Stimulated activated CD4-positive, alpha-beta T cell treated with anti-CD3 and anti-CD28 coated beads, Interleukin-1b, Interleukin-23, amount 100 ng/mL, for 1 hour (primary cell): ENCODE measurements at places on chromosomes 1 and 21.
A peak's percentile ranks its signal among the peaks of the same experiment; 100 is the strongest.

- no peak for DNase-seq
Observed at GRCh38 chr1:208895820-208896219, 651.6 kb upstream of the PLXNA2 start.

DNA sequence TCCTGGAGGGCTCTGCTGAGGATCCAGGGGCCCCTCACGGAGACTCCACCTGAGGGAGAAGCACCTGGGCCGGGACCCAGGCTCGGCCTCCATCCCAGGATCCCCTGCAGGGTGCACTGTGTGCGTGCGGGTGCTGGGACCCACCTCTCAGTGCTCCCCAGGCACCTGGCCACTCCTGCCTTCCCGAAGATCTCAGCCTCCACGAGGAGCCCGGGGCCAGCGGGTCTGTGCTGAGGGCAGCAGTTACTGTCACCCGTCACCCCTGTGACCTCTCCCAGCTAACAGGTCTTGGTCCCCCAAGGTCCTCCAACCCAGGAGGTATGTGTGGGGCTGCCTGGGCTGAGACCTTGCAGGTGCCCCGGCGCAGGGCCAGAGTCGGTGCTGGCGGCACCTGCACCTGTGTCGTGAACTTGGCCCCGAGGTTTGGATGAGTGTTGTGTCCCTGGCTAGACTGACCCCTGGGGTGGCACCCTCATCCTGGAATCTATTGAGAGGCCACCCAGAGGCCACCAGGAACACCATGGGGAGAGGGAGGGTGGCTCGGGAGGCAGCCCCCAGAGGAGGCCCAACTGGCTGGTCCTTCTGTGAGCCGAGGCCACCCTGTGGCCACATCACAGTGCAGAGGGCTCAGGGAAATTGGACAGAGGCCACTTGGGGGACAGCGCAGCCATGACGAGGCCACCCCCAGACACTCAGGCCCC is 17.7 kb downstream of the MORN1 start:
- no peak for DNase-seq

DNA sequence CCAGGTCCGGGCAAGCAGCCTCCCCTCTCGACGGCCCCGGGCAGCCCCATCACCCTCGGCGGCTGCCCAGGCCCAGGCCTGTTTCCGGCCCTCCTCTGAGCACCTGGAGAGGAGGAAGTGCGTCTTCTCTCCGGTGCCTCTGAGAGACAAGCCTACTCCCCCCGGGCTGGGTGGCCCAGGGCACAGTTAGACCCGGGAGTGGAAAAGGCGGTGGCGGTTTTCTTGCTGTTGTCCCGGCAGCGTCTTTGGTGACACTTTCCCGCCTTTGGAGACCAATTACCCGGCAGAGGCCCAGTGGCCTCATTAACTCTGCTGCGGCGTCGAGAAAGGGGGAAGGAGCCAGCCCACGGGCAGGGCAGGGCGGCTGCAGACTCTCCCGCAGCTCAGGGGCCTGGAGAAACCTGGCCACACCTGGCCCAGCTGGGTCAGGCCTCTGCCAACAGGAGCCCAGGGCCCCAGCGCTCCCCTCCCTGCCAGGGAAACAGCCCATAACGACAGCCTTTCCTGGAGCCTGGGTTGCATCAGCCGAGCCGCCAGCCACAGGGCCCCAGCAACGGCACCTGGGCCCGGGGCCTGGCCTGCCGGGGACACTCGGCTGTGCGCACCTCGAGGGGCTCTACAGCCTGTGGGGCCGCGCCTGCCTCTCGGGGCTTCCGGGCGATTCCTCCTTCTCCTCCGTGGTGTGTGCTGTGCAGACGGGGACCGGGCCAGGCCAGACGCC is 28.4 kb upstream of the C1orf159 start:
- peak; percentile 23 for DNase-seq

GRCh38 chr1:21804536-21804935 is 7.5 kb upstream of the LDLRAD2 start:
- DNase-seq: no peak

GRCh38 chr1:40221977-40222772 is 25.6 kb upstream of the TMCO2 start:
- DNase-seq: no peak

- no peak for DNase-seq
Observed at GRCh38 chr1:160647329-160647720, 481 bp upstream of the SLAMF1 start.

DNA sequence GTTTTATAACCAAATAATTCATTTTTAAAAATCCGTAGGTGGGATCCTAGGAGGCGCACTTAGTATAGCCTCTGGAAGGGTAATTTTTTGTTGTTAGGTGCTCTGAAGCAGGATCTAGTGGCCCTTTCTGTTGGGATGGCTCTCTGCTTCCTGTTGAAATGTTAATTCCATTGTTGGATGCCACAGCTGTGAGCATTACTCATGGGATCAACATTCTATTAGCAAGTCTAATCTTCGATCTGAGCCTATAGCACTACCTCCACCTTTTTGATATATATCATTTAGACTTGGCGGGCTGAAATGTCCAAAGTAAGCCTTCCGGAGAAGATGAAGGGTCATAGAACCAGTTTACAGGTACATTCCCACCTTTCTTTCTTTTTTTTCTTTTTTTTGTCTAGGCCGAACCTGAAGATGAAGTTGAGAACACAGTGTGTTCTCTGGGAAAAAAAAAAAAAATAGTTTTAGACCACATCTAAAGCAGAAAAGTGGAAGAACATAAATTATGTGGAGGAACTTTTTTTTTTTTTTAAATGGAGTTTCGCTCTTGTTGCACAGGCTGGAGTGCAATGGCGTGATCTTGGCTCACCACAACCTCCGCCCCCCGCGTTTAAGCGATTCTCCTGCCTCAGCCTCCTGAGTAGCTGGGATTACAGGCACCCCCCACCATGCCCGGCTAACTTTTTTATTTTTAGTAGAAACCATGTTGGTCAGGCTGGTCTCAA is 1.4 kb downstream of the CXADR start:
- no peak for DNase-seq

GRCh38 chr1:247338723-247339275 is 7.1 kb upstream of the ZNF496 start:
- no peak for DNase-seq

- DNase-seq: no peak
Observed at GRCh38 chr1:63368131-63368530, 704 bp downstream of the ALG6 start.

- DNase-seq: peak; percentile 38
Observed at GRCh38 chr1:18951818-18952391, 4.6 kb downstream of the IFFO2 start.

GRCh38 chr1:201582705-201583442 is 43.9 kb downstream of the NAV1 start:
- DNase-seq: no peak

DNA sequence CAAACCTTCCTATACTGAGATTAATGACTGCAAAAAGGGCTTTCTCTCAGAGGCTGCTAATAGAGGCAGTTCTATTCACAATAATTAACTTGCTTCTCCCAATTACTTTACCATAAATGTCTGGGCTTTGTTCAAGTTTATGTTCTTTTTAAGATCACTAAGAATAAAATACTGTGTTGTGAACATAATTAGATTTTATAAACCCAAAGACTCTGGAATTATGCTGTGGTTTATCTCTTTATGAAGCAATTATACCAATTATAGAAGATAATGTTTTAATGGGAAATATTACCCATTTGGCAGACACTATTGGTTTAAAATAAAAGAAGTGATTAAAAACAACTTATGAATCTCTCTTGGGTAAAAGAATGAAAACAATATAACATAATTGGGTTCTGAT is 43.5 kb upstream of the IL12RB2 start:
- no peak for DNase-seq

DNA sequence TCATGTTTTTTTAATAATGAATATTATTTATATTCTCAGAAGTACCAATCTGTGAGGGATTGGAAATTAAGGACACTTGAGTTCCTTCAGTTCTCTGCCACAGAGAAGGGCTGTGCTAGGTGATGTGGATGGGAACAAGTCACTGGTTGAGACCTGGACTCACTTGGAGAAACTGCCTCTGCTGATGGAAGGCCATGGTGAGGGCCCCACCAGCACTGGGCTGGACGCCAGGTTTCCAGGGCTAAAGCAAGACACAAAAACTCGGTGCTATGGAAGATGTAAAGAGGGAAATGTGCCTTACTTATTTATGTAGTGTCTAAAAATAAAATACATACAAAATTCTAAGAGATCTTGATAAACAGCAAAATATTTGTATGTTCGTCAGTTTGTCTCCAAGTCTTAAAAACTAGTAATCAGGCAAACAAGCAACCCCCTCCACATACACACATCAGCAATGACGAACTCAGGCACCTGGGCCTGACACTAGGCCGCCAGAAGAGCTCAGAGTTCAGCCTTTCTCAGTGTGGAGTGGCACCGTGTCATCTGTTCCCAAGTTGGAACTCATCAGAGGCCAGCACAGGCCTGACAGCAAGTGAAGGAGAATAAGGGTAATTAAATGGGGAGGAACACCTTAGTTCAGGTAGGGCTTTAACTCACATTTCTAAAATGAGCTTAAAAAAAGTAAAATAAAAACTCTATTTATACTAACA is 19.6 kb downstream of the SIPA1L2 start:
- DNase-seq: no peak
